ENCODE measurements at places on chromosomes 6 and 20.

DNA sequence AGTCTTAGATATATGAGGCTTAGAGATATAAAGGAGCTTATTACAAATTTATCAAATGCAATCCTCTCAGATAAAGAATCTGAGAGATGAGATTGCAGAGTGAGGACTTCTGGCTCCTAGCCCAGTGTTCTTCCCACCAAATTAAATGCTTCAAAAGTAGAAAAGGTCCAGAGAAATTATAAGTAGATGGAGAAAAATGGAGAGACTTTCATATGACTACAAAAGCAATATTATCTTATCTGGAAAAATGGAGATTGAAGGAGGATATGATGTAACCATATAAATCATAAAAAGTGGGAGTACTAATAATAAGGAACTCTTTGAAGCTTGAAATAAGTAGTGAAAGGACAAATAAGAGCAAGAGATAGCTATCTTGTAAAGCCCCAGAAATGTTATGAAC lies 2.8 kb downstream of the KCTD20 start:
- DNase-seq = no peak

DNA sequence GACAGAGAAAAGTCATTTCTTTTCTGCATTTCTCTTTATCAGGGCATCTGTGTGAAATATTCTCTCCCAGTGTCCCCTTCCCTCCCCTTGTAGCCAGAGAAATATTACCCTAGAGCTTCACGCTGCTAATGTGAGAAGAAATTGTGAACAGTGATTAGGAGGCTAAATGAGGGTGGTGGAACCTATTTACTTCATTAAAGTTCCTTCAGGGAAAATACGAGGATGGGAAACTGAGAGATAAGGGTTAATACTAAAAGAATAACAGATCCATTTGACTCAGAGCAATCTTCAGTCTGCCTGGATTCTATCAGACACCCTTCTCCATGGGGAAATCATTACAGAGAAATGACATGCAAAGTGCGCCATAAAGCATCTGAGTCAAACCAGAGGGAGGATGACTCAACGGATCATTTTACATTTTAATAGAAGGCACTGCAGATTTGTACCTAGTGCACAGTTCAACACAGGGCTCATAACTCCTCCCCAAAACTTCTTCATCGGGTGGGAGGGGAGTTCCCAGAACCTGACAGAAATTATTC lies 131.3 kb downstream of the GJA10 start:
- DNase-seq = no peak

DNA sequence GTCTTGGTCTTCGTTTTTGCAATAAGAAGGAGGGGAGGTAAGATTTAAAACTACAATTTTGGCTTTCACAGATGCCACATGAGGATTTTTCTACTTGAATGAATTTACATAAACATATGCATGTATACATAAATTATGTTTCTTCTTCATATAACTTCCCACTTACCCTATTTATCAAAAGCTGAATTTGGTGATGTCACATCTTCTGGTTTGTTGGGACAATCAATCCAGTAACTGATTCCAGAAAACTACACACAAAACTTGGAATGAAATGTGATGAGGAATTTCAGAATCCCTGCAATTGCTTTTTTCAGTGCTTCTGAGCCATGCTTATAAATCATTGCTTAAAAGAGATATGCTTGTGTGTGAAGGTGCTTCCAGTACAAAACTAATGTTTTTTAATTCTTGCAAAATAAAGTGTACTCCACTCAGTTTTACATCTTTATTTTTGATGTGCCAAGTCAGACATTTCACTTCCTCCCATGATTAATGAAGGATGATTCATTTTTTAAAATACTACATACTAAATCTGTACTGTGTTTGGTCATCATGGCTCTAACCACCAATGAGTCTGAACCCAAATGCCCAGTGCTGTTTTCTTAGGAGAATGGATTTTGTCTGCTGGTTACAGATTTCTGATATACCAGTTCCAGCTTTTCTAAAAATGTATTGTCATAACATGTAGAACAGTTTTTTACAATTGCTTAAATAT lies 32.1 kb upstream of the RIN2 start:
- DNase-seq = no peak

- no peak for DNase-seq
Observed at GRCh38 chr6:164377348-164377918, 932.0 kb downstream of the C6orf118 start.

GRCh38 chr6:111750753-111751673 lies 122.2 kb downstream of the FYN start:
- no peak for DNase-seq

DNA sequence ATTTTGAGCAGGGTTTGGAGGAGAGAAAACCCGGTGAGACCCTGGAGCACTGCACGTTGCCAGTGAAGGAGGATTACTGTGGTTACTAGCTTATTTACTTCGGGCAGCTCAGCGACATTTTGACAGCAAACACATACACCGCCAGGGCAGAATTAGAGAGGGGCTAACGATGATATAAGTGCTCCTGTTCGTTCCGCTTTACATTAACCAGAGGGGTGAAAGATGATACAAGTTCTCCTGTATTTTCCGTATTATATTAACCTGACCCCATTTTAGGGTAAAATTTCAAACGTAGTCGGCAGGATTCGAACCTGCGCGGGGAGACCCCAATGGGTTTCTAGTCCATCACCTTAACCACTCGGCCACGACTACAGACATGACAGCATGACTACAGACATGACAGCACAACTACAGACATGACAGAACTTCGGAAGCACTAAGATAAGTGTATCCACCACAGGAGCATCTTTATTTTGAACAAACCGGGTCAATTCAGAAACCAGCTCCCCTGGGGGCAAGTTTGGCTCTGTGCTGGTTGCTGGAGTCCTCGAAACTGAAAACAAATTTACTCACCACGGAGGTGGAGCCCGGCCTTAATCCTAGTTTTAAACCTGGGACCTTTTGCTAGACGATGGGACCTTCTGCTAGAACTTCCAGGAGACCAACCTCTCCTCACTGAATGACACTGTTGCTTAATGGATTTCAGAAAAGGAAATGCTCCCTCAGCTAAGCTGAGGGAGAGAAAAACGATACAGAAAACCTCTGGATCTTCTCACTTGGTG lies 80.4 kb upstream of the ZNF184 start:
- no peak for DNase-seq

GRCh38 chr6:13923527-13924145 lies 1.1 kb upstream of the RNF182 start:
- no peak for DNase-seq

DNA sequence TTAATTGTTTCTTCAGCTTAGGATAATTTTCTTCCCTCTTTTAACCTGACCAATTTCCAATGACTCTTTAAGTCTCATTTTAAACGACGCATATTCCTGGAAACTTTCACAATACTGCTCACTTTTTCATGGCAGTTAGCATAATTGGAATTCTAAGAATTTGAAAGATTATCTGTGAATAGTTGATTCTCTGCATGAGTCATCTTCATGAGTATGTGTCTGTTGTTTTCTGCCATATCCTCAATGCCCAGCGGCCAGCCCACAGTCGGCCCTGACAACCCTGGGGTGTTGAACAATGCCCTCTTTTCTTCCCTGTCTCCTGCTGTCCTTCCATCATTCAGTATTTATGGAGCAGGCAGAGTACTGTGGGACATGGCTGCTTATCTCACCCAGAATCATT lies 554.2 kb downstream of the CDH26 start:
- DNase-seq = no peak

DNA sequence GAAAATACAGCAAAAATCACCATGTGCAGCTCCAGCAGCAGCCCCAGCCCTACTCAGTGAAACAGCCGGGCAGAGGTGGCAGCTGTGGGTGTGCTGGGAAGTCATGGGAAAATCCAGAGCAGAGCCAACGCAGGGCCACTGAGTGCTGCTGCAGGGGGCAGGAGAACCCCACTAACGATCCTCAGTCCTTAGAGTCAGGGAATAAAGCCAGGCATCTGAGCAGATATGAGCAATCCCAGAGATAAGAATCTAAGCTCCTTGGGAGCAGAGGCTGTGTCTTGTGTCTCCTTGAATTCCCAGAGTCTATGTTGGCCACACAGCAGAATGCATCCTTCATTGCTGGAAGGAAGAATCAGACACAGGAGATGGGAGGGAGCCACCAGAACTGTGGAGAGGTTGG lies 493.1 kb upstream of the MAP3K7 start:
- DNase-seq = no peak

DNA sequence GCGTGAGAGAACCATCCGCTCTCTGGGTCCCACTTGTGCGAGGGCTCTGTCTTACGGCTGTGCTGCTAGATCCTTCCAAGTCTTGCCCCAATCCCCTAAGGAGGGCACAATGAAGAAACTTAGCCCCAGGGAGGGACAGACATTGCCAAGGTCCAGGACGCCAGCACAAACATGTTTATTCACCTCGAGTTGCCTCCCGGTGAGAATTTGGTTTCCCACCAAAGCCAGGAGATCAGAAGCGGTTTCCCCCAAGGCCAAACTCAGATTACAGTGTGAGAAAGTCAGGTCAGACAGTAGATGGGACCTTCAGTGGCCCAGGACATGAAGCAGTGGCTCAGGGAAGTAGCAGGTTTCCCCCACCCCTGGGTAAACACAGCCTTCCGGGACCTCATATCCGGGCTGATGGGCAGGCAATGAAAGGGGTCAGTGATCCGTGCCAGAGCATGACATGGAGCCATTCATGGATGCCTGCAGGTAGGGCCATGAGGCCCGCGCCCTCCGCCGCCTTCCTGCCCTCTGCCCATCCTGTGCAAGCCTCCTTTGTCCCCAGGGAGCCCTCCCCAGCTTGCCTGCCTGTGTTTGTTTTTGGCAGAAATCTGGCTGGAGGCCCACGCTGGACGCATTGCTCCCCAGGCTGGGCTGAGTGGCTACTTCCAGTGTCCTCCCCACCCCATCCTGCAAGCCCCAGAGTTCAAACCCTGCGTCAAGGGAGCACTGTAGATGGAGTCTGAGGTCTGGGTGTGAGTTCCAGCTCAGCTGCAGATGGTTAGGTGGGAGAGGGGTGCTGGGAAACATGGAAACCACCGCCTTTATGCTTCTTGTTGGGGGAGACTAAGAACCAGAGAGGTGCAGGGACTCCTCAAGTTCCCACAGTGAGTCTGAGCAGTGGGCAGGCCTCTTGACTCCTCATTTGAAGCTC lies 2.0 kb downstream of the BPIFB2 start:
- DNase-seq = no peak

GRCh38 chr6:5214570-5215052 lies 46.1 kb downstream of the LYRM4 start:
- no peak for DNase-seq

- DNase-seq = no peak
Observed at GRCh38 chr20:34895465-34895864, 19.1 kb downstream of the ACSS2 start.

- no peak for DNase-seq
Observed at GRCh38 chr6:14542670-14543366, 425.2 kb downstream of the CD83 start.

DNA sequence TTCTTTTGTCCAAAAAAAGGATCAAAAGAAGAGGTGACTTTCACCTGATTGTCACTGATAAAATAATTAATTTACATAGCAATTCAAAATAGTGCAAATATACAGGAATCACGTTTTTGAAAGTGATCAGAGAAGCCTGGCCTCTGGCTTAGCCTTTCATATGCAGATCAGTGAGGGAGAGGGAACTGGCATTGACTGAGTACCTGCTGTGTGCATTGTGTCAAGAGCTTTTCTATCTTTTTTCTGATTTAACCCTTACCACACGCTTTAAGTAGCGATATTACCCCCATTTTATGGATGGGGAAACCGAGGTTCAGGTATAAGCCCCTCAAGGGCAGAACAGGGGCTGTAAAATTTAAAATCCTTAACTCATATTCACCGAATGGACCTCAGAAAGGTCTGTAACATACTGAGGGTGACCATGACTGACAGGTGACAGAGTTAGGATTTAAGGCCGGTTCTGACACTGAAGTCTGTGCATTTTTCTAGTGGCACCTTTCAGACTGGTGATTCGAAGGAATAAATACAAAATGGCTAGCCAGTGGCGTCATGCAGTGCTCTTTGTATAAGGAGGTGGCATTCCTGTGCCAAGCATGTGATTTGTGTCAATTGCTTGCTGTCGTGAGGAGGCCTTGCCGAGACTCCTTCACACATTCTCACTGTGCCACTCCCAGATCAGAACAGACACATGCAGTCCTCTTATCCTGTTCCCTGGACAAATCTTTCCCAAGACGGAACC lies 310.2 kb downstream of the TSHZ2 start:
- DNase-seq = no peak

DNA sequence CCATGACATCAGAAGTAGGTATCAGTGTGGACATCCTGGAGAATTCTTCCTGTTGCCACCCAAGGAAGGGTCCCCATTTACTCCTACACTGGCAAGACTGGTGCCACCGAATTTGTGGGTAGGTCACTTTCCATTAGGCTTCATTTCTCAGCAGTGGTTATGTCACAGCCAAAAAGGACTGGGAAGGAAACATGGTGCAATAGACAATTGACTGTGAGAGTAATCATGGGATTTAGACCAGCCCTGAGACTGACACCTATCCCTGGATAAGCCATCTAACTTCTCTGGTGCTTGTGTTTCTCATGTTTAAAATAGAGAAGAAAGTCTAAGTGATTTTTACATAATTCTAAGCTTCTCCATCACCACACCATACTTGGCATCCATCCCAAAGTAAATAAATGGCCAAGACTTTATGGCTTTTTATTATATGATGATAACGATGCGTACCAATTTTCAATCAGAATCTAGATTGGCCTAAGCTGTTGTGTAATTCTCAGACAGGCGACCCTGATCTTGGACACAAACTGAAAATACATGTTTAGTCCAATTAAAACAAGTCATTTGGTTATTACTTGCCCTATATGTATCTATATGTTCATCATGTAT lies 10.2 kb downstream of the SMPDL3A start:
- DNase-seq = no peak

DNA sequence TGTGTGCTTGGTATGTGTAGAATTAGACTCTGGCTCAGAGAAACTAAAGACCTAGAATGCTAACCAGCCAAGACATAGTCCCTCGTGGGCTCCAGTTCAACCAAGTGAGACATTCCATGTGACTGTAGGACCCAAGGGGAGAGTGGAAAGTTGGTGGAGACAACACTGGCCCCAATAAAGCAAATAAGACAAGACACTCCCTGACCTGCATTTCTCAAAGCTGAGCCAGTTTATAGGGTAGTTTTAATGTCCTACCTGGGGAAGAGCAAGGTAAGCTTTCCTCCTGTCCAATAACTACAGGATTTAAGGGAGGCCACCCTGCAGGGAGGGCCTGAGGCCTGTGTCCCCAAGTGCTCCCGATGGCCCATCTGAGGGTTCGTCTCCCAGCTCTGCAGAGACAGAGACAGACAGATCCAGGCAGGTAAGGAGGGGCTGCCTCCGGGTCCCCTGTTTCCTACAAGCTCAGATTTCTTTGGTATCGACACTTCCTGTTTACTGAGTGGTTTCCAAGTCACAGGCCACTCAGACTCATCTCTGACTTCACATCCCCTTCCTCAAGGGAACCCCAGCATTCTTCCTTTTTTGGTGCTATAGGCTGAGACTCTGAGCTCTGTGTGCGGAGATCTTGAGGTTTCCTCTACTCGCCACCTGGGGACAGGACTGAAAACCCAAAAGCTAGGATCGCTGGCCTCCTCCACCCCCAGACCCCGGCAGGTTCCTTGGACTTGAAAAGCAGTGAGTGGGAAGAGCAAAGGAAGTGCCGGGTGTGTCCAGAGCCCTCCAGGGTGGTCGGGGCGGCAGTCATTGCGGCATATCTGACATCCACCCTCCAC lies 92.4 kb downstream of the PRND start:
- DNase-seq = no peak
